ENCODE measurements at places on chromosomes 7 and 10. TPM values are rescaled to one million over a fixed set of nuclear protein-coding genes. Genes with fewer than 3 reads are reported as not detected.

GRCh38 chr10:86411852-86412560, 45.4 kb upstream of the GRID1 start:
- DNase-seq: no peak
- no peak overlapping the region for H3K4me3 ChIP-seq
- H3K27me3 ChIP-seq: no peaks in the 10 kb centered on the region
- H3K27ac ChIP-seq: no peak overlapping the region
- H3K36me3 ChIP-seq: no peaks in the 10 kb centered on the region

GRCh38 chr7:95883217-95883616, 110.9 kb downstream of the DYNC1I1 start:
- H3K36me3 ChIP-seq: peaks cover 12% of the 10 kb centered on the region
- H3K4me3 ChIP-seq: no peak overlapping the region
- no peaks in the 10 kb centered on the region for H3K27me3 ChIP-seq
- no peak overlapping the region for H3K27ac ChIP-seq
- DNase-seq: no peak
- H3K4me1 ChIP-seq: no peaks in the 10 kb centered on the region

GRCh38 chr7:102189756-102190155, 96.9 kb upstream of the SH2B2 start:
- no peak overlapping the region for H3K4me3 ChIP-seq
- H3K27ac ChIP-seq: no peak overlapping the region
- peaks cover 78% of the 10 kb centered on the region for H3K36me3 ChIP-seq
- H3K27me3 ChIP-seq: no peaks in the 10 kb centered on the region
- no peak for DNase-seq

The MBL2 gene
- total RNA-seq: not detected

The OR6V1 gene
- total RNA-seq: not detected

Measured in endodermal cell (in vitro differentiated cells).